ENCODE measurements at places on chromosomes 16 and 17.

DNA sequence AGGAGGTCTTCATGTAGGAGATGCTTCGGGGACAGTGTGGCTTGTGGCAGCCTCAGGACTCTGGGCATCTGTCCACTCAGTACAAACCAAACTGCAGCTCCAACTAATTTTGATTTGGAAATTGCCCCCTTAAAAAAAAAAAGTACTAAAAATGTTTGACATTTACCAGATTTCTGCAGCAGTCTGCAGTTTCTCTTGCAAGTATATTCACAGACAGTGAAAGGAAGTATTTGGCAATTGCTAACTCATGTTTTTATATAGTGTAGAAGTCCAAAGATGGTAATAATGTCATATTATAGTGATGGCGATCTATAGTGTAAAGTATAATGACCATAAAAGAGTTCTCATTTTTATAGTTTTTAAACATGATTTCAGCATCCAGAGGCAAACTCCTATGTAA lies 218.6 kb downstream of the PRKCA start:
- no peak for DNase-seq

GRCh38 chr17:9294661-9295210 lies 273.4 kb downstream of the NTN1 start:
- no peak for DNase-seq

DNA sequence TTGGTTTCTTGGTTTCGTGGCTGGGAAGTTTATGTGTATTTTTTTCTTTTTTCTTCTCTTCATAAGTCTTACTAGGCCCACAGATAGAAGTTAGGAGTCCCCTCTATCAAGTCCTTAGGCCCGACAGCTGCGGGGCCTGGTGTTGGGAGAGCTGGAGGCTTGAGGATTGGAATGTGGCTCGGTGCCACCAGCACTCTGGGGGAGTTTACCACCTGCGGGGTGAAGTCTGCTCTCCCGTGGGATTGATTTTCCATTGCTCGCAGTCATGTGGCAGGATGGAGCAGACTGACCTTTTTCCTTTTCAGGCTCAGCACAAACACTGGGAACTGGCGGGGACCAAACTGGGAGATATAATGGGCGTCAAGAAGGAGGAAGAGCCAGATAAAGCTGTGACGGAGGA lies 7.5 kb downstream of the DHX38 start:
- no peak for DNase-seq

GRCh38 chr16:88601313-88602036 lies 31.3 kb downstream of the ZC3H18 start:
- no peak for DNase-seq

DNA sequence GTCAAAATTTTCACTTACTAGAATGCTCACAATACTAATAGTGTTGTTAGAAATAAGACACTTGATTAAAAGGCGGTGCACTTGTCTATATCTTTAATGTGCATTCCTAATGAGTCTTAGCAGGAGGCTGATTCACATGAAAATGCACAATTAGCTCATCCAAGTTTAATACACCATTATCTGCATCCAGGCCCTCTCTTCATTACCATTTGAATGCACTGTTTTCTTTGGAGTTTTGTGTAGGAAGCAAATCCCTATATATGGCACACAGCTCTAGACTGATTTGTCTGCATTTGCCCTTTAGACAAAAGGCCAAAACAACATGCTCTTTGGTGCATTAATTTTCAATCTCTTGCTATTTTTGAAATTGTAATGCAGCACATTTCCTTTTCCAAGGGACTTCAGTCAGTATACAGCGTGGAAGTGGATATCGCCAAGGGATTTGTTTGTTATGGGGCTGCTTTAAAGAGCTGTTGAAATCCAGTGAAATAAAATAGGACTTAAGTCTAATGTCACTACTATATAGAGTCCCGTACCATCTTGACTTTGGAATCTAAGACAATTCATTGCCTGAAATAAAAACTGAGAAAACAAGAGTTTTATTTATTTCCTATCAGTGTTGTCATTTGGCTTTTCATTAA lies 257.6 kb upstream of the CPHXL start:
- peak; percentile 3 for DNase-seq

GRCh38 chr17:28151001-28151400 lies 108.5 kb downstream of the NLK start:
- peak; percentile 55 for DNase-seq

GRCh38 chr17:51245535-51245934 lies 14.3 kb downstream of the MBTD1 start:
- DNase-seq: no peak

- no peak for DNase-seq
Measured at GRCh38 chr17:66760324-66760723, 74.6 kb upstream of the CACNG5 start.

GRCh38 chr17:70028978-70029767 lies 45.9 kb upstream of the KCNJ16 start:
- peak; percentile 5 for DNase-seq

GRCh38 chr17:74574489-74575142 lies 7.3 kb upstream of the CD300H start:
- DNase-seq: no peak

Data from neural progenitor cell (in vitro differentiated cells).